ENCODE measurements at places on chromosomes 6 and 20. TPM values are rescaled to one million over a fixed set of nuclear protein-coding genes. Genes with fewer than 3 reads are reported as not detected.

LKAAEAR1 gene
- not detected for total RNA-seq

KHDC1L gene
- not detected for total RNA-seq

RARS2 gene
- total RNA-seq, result 58.5 TPM

DCDC2 gene
- total RNA-seq, result 0.14 TPM

SAMD3 gene
- total RNA-seq, result 11.8 TPM

TINAG gene
- total RNA-seq, result not detected

RSPO3 gene
- total RNA-seq, result 17.4 TPM

GPSM3 gene
- total RNA-seq, result 0.85 TPM

NDUFAF4 gene
- 6.8 TPM for total RNA-seq

C4A gene
- 11.3 TPM for total RNA-seq

MYLK2 gene
- under 0.01 TPM for total RNA-seq

SYCP2 gene
- total RNA-seq, result 0.57 TPM

MAP3K4 gene
- total RNA-seq, result 38.1 TPM

DYNLRB1 gene
- 45.9 TPM for total RNA-seq

MEP1A gene
- not detected for total RNA-seq

MCHR2 gene
- total RNA-seq, result not detected

RIPK1 gene
- total RNA-seq, result 24.0 TPM

KLHDC3 gene
- 64.4 TPM for total RNA-seq

NRSN2 gene
- total RNA-seq, result 14.5 TPM

RBM24 gene
- total RNA-seq, result 3.5 TPM

SEL1L2 gene
- total RNA-seq, result not detected

REPS1 gene
- 20.6 TPM for total RNA-seq

MDFI gene
- 0.55 TPM for total RNA-seq

MARCKS gene
- 74.1 TPM for total RNA-seq

FAM184A gene
- 0.46 TPM for total RNA-seq

ATRN gene
- 43.4 TPM for total RNA-seq

VNN1 gene
- total RNA-seq, result under 0.01 TPM

PNPLA1 gene
- under 0.01 TPM for total RNA-seq
